ENCODE measurements at places on chromosomes 7 and 10. TPM values are rescaled to one million over a fixed set of nuclear protein-coding genes. Genes with fewer than 3 reads are reported as not detected.

The MRPS17 gene
- polyA plus RNA-seq = 80.3 TPM

The ANKRD61 gene
- polyA plus RNA-seq = not detected

The C7orf33 gene
- not detected for polyA plus RNA-seq

The UBE2D4 gene
- polyA plus RNA-seq = 3.0 TPM

The LAMB4 gene
- polyA plus RNA-seq = not detected

The LRIT1 gene
- polyA plus RNA-seq = not detected

The STYXL1 gene
- 19.5 TPM for polyA plus RNA-seq

The NME8 gene
- polyA plus RNA-seq = not detected
